Stimulated activated CD8-positive, alpha-beta memory T cell treated with anti-CD3 and anti-CD28 coated beads, Interleukin-4, amount 100 ng/mL, for 48 hours (primary cell): ENCODE measurements at places on chromosomes 1 and 21.
A peak's percentile ranks its signal among the peaks of the same experiment; 100 is the strongest.

DNA sequence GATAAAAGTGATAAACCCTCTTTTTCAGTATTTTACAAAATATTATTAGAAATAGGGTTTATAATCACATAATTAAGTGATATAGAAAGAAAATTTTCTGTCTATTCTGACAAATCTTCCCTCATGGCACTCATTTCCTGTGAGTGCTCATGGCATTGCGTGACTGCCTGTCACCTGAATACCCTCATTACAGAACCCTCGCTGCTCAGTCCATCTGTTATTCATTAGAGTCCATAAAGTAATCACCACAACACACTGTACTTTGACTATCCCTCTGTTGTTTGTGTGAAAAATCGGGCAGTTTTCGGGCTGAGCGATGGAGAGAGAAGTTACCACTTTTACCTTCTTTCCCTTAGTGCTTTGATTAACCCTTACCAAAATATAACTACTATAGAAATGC is 100.4 kb upstream of the BRINP3 start:
- no peak for DNase-seq

GRCh38 chr1:162177126-162177525 is 107.6 kb downstream of the NOS1AP start:
- DNase-seq, result no peak

DNA sequence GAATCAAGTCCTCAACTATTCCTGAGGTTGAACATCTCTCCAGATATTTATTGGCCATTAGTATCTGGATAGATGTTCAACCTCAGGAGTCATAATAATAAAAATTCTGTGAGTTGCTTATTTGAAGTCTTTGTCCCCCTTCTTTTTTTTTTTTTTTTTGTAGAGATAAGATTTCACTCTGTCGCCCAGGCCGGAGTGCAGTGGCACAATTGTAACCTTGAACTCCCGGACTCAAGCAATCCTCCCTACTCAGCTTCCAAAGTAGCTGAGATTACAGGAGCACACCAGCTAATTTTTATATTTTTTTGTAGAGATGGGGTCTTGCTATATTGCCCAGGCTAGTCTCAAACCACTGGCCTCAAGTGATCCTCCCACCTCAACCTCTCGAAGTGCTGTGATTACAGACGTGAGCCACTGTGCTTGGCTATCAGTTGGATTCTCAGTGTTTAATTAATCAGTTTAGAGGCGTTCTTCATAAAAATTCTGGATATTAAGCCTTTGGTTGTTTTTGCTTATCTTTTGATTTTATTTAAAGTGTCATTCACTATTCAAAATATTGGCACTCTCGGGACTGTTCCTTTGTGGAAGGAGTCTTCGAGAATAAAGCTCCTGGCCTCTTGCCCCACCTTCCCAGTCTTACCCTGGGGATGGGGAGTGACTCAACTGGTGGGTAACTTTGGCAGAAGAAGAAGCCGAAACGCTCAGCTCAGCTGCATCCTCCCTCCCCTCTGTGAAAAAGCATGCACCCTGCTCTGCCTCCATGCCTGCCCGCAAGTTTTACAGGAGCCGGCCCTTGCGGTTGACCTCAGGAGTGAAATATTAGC is 11.2 kb upstream of the HYI start:
- no peak for DNase-seq

DNA sequence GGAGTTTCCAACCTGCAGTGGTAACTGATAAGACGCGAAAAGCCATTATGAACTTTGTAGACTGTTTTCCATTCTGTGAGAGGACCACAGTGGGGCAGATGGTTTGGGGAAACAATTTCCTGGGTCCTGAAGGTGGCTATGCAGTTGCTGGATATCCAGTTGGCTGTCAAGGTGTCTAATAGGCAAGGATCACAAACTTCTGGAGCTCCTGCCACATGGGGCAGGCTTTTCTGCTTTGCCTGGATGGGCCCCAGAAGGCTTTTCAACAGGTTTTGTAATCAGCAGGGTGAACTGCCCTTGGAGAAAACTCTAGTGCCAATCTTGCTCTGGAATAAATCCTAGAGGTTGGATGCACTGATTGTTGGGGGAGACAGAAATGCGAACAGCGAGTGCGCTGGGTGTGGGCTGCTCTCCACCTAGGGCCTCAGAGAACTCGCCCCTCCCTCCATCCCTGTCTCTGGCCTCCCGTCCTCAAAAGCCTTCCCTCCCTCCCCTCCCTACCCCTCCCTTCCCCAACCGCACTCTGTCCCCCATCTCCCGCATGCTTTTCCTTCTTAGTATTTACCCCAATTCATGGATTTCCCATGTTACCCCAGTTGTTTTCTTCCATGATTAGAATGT is 210.3 kb upstream of the USP24 start:
- DNase-seq, result no peak

DNA sequence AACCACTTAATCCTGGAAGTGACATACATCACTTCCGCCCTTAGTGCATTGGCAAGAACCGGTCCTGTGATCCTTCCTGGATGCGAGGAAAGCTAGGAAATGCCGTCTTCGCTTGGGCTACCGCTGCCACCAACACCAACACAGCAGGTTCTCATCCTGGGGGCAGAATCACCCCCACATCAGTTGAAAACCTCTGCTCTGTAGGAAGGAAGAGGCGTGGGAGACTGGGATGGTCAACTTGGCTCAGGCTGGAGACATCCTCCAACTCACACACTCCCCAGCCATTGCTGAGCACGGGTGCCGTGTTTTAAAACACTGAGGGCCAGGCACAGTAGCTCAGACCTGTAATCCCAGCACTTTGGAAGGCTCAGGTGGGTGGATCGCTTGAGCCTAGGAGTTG is 74.9 kb downstream of the ALPL start:
- DNase-seq, result no peak

GRCh38 chr1:206513312-206514111 is 6.2 kb downstream of the RASSF5 start:
- DNase-seq, result no peak

GRCh38 chr1:81208441-81208840 is 592.3 kb upstream of the ADGRL2 start:
- no peak for DNase-seq

DNA sequence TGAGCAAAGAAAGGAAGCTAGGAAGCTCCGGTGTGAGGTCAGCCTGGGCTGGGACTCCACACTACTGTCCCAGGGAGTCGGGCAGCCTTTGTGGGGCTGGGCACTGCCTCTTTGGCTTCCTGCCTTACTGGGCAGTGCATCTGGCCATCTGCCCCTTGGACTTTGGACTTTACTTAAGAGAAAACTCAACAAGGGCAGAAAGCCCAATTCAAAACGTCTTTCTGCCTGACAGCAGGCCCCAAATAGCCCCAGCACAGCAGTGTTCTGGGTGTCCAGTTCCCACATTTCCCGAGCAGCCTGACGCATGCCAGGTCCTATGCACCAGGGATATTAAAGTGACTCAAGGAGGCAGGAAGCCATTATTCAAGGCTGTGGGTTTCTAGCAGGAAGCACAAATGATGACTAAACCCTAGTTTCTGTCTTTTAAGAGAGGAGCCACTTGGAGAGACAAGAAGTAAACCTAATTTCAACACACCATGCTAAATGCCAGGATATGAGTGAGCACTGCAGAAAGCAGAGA is 37.9 kb upstream of the EDEM3 start:
- DNase-seq, result no peak

DNA sequence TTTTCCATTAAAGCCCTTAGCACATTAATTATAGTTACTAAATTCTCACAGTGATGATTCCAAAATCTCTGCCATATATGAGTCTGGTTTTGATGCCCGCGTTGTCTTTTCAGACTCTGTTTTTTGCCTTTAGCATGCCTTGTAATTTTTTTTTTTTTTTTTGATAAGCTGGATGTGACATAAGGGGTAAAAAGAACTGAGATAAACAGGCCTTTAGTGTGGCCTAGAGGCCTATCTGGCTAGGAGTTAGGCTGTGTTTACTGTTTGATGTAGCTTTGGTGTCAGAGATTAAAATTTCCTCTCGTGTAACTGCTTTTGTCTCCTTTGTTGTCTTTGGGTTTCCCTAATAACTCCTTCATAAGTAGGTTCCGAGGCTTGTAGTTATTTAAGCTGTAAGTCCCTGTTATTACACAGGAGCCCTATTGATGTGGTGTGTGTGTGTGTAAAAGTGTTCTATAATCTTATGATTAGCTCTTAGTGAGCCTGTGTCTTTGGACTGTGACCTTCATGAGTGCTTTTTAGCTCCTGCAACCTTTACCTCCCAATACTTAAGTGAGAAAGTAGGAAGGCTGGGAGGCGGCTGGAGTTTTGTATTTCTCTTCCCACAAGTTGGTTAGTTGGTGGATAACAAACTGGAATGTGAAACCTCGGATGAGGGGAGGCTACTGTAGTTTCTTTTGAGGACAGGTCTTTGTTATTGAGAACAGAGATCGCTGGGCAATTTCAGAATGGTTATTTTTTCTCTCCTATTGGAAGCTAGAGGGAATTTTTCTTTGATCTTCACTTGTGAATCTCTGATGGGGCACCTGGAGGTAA is 19.3 kb downstream of the HS2ST1 start:
- DNase-seq, result no peak

GRCh38 chr1:32876341-32877210 is 5.9 kb upstream of the FNDC5 start:
- peak; percentile 62 for DNase-seq

DNA sequence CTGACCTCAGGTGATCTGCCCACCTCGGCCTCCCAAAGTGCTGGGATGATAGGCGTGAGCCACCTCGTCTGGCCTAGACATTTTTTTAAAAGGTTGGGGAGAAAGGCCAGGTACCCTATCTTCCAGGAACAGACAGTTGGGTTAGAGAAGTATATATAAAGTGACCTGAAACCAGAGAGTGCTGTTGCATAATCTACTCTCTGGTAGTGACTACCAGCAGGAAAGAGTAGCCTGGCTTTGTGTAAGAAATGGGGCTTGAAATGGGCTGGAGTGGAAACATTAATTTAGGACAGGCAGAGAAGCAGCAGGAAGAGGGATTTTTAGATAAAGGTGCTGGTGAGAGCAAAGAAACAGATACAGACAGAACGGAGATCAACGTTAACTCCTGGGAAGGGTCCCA is 125.8 kb upstream of the HOOK1 start:
- DNase-seq, result no peak

- DNase-seq, result no peak
Observed at GRCh38 chr1:185861630-185862029, 127.4 kb downstream of the HMCN1 start.

GRCh38 chr21:31921079-31921478 is 48.3 kb downstream of the HUNK start:
- DNase-seq, result no peak

GRCh38 chr1:230061801-230062200 is 5.2 kb upstream of the GALNT2 start:
- DNase-seq, result no peak

- no peak for DNase-seq
Observed at GRCh38 chr1:203055161-203055799, 29.0 kb downstream of the PPFIA4 start.

- DNase-seq, result no peak
Observed at GRCh38 chr1:227161470-227161869, 156.8 kb downstream of the CDC42BPA start.

DNA sequence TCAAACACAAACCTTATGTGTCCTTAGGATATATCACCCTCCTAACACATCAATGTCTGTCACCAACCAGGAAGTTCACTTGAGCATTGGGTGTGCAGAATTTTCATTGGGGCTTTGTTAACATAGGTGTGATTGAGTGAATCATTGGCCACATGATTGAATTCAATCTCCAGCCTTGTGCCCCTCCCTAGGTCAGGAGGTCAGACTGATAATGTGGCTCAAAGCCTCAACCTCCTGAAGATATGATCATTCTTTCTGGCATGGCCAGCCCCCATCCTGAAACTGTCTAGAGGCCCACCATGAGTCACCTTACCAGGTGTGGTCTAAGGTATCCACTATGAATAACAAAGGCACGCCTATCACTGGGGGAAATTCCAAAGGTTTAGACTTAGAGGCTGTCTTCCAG is 90.1 kb downstream of the PKN2 start:
- DNase-seq, result peak; percentile 57

DNA sequence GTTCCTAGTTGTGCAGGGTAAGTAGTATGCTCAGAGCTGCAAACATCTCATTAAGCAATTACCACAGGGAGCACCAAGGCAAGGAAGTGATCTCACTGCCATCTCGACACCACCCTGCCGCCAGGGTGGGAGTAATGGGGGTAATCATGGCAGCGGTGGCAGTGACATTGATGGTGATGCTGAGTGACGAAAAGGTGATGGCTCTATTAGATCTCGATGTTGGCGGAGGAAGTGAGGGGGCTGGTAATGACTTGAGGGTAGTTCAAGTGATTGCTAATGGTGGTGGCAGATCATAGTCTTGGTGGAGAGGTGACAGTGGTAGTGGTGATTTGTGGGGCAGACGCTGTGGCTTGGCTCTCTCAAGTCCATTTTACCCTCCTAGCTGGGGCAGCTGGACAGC is 25.4 kb upstream of the TENT5B start:
- no peak for DNase-seq

GRCh38 chr1:192747301-192747700 is 61.5 kb upstream of the RGS2 start:
- no peak for DNase-seq

GRCh38 chr1:5720484-5720883 is 271.7 kb downstream of the NPHP4 start:
- no peak for DNase-seq

DNA sequence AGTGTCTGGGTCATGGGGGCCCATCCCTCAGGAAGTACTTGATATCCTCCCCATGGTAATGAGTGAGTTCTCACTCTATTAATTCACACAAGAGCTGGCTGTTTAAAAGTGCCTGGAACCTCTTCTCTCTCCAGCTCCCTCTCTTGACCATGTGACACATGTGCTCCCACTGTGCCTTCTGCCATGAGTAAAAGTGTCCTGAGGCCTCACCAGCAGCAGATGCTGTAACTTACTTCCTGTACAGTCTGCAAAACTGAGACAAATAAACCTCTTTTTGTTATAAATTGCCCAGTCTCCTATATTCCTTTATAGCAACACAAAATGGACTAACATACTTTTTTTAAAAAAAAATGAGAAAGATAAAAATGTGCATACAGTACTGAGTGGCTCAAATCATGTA is 24.0 kb downstream of the PUM1 start:
- no peak for DNase-seq

GRCh38 chr1:7783178-7783711 is 846 bp upstream of the PER3 start:
- DNase-seq, result peak; percentile 57

- no peak for DNase-seq
Observed at GRCh38 chr1:1550591-1551432, 10.4 kb upstream of the TMEM240 start.

GRCh38 chr1:87641996-87642395 is 313.3 kb downstream of the LMO4 start:
- DNase-seq, result no peak

DNA sequence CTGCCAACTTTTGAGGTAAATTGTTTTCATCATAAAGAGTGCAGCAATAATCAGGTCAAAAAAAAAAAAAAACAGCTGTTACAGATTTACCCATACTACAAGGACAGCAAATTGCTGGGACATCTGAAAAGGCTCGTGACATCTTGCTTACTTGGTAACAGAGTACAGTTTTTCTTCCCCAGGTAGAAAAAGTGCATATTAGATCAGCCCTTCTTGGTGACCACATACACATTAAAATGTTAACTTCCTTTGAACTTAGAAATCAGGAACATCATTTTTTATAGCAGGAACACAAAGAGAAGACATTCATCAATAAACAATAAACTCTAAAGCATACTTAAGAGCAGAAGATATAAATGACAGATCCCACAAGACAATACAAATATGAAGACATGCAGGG is 16.1 kb downstream of the TP53BP2 start:
- DNase-seq, result no peak
